ENCODE measurements at places on chromosomes 1 and 21.
A peak's percentile ranks its signal among the peaks of the same experiment; 100 is the strongest.

DNA sequence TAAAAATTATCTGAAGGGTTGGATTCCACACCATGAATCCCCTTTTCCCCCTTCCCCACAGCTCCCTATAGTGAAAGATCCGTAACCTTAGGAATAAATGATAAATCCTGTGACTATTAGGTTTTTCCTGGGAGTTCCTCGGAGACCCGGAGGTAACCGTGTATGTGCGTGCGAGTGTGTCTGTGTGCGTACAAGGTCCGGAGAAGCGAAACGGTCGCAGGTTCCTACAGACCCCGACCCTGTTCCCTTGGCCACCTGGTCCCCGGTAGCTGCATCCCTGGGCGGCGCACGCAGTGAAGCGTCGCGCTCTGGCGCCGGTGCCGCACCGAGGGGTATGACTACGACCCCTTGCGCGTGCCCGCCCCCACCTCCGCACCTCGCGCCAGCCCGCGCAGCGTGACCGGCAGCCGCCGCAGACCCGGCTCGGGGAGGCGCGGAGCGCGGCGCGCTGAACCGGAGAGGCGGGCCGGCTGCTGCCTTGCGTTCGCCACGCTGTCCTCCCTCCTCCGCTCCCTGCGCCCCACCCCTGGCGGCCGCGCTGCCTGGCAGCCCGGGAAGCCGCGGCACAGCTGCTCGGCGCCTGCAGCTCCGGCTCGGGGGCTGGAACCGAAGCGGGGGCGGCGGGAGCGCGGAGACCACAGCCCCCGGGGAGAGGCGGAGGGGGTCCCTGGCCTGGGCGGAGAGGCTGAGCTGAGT lies at the start of gene AK5:
Gene AK5 (plus strand): TSS at position 529 of the 696 bp plus-strand sequence. CDS start 295 bp downstream, outside the sequence.
- peak; percentile 77 for DNase-seq

GRCh38 chr1:150429805-150430204 lies 57.4 kb upstream of the TARS2 start:
- peak; percentile 26 for DNase-seq

GRCh38 chr1:222006715-222007114 lies 264.8 kb upstream of the DUSP10 start:
- no peak for DNase-seq

GRCh38 chr21:28793043-28793442 lies 199.6 kb downstream of the LTN1 start:
- no peak for DNase-seq

- DNase-seq = no peak
These were observed 30.7 kb downstream of the CDCA8 start for GRCh38 chr1:37723072-37723389.

- peak; percentile 29 for DNase-seq
These were observed 134.3 kb upstream of the ZBTB40 start for GRCh38 chr1:22317231-22317919.

GRCh38 chr1:16625497-16626408 lies 12.4 kb upstream of the NBPF1 start:
- DNase-seq = no peak

- no peak for DNase-seq
These were observed 13.5 kb downstream of the GSTM5 start for GRCh38 chr1:109725510-109725909.

DNA sequence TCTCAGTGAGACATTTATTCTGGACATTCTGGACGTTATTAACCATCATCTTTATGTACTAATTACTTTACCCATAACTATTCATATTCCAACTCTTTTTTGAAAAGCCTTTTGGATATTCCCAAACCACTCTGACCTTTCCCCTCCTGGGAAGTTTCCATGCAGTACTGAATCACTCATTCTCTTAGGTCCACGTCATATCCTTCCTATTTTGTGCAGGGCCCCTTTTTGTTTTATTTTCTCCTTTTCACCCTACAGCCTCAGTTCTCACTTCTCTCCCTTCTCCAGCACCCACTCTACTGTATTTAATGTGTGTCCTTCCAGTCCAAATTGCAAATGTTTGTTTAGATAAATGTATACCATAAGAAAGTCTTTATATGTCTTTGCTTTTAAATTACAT lies 16.4 kb upstream of the ATP1A1 start:
- DNase-seq = peak; percentile 66

DNA sequence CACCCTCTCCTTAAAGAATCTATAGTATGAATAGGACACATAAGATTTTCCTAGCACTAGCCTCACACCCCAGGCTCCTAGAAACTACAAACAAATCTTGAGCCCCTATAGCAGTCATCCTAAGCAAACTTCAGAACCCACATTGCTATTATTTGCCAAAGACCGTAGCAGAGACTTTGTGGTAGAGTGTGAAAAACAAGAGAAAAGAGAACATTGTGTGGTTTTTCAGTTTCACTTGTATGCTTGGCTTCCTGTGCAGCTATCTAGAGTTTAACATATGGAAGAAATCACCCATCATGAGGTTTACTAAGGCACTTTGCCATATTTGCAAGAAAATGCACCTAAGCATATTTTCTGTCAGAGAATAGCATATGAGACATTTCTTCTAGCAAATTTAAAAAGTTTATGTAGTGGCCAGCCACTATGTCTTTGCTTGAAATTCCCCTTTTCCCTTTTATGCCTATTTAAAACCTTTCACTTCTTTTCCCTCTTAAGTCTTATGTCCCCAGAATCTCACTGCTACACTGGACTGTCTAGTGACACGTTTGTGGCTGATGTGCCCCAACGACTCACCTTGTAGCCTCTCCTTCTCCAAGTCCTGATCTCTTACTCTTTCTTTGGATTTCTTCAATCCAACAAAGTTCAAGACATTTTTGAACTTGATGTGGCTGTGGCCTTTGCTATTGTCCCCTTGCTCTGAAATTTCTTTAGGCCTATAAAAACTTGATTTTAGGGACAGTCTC lies 25.6 kb downstream of the CCDC190 start:
- DNase-seq = no peak

- DNase-seq = no peak
These were observed 35.8 kb downstream of the LHX4 start for GRCh38 chr1:180265871-180266270.

GRCh38 chr1:155882235-155882634 lies 22.9 kb downstream of the SYT11 start:
- no peak for DNase-seq

DNA sequence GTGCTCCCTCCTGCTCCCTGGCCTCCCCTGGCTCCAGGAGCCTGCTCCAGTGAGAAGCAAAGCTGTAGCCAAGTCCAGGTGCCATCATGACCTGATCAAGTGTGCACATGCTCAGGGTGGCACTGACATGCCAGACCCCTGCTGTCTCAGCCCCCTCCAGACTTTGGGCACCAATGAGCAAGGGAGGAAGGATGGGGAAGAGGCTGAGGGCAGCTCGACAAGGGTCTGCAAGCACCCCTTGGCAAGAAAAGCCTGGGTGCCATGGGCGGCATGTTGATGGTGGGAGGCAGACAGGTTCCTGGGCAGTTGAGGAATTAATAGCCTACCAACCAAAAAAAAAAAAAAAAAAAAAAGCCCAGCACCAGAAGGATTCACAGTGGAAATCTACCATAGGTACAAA lies 942.6 kb upstream of the PRMT6 start:
- no peak for DNase-seq

- no peak for DNase-seq
These were observed 82.5 kb upstream of the EDN2 start for GRCh38 chr1:41566969-41567368.

DNA sequence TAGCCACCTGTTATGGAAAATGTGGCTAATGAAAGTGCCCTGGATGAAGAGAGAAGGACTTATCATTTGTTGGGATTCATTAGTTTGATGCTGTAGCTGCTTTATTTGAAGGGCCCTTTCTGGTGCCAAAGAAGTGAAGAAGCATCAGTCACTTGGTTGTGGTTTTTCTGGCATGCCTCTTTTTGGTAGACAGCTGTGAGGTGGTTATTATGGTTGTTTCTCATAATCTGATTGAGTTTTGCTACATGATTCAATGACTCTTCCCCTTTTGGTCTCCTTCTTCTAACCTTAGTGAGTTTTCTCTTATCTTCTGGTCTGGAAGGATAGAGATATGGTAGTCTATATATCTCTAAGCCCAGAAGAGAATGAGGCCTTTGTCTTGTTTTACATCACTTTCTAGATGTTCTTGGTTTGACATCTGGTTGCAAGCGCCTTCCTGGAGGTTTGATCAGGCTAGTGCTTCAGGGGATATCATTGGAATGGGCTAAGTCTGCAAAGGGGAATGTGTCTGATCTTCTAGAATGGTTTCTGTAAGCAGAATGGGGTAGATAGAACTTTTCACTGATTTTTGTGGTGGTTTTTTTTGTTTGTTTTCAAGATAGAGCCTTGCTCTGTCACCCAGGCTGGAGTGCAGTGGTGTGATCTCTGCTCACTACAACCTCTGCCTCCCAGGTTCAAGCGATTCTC lies 26.0 kb downstream of the ARID1A start:
- DNase-seq = no peak

GRCh38 chr1:190274721-190275120 lies 202.9 kb downstream of the BRINP3 start:
- DNase-seq = no peak

DNA sequence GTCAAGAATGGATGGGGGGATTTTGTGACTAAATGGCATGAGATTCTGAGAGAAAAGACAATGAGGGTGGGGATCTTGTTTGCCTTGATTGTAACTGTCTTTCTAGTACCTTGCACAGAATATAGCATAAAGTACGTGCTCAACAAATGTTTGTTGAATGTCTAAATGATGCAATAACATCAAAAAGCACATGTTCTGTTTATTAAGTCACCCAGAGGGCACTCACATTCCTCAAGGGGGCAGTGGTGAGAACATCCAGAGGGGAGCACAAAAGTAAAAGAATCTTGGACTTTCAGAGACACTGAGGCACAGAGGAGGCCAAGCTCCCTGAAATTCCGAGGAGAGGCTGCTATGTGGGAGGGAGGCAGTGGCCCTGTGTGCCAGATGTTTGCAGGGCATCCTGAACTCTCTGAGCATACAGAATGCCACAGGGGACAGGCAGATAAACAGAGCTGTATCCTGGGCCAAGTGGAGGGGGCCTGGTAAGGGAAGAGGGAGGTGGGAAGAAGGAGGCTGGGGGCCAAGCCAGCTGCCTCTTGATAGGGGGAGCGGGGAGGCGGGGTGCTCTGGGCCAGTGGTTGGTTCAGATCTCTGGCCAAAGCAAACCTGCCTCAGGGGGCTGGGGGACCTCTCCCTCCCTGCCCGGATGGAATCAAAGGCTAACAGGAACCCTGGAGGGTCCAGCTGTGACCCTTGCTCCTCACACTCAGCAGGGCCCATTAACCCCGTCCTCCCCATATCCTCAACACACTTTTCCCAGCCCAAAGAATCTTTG lies 6.5 kb upstream of the ATP1A2 start:
- peak; percentile 78 for DNase-seq

DNA sequence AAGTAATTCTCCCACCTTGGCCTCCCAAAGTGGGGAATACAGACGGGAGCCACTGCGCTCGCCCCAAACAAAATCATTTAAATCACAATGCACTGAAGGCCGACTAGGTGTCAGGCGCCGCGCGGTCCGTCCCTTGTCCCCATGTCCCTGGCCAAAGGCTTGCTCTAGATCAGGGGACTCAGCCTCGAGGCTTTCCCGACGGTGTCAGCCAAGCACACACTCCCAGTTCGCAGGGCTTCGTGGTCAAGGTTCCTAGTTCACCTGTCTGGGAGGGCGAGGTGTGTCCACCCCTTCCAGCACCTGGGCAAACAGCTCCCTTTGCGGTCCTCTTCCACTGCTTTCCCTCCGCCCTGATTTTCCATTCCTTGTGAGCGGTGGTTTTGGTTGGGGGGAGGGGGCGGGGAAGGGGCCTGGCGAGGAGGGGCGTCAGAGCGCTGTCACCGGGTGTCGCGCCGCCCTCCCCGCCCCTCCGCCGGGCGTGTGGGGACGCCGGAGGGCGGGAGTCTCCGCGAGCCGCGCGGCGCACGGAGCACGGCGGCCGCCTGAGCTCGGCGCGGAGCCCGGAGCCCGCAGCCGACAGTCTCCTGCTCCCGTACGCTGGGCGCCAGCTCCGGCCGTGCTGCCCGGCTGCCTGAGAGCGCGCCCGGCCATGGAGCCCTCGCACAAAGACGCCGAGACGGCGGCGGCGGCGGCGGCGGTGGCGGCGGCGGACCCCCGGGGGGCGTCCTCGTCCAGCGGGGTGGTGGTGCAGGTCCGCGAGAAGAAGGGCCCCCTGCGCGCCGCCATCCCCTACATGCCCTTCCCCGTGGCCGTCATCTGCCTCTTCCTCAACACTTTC lies at the start of gene STUM:
Gene STUM (plus strand): TSS at position 509 of the 838 bp plus-strand sequence. CDS start 141 bp downstream, at position 650.
- peak; percentile 54 for DNase-seq

DNA sequence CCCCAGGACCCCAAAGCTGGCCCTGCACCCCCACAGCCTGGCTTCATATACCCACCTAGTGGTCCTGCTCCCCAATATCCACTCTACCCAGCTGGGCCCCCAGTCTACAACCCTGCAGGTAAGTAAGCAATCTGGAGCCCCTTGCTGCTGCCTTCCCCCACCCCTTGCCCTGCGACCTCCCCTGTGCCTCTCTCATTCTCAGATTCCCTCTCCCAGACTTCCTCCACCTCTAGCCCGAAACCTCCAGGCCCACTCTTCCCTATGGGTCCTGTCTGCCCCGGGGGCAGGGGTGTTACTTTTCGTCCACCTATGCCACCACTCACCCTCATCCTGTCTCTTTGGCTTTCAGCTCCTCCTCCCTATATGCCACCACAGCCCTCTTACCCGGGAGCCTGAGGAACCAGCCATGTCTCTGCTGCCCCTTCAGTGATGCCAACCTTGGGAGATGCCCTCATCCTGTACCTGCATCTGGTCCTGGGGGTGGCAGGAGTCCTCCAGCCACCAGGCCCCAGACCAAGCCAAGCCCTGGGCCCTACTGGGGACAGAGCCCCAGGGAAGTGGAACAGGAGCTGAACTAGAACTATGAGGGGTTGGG lies 2.9 kb downstream of the SHISA4 start:
- no peak for DNase-seq

DNA sequence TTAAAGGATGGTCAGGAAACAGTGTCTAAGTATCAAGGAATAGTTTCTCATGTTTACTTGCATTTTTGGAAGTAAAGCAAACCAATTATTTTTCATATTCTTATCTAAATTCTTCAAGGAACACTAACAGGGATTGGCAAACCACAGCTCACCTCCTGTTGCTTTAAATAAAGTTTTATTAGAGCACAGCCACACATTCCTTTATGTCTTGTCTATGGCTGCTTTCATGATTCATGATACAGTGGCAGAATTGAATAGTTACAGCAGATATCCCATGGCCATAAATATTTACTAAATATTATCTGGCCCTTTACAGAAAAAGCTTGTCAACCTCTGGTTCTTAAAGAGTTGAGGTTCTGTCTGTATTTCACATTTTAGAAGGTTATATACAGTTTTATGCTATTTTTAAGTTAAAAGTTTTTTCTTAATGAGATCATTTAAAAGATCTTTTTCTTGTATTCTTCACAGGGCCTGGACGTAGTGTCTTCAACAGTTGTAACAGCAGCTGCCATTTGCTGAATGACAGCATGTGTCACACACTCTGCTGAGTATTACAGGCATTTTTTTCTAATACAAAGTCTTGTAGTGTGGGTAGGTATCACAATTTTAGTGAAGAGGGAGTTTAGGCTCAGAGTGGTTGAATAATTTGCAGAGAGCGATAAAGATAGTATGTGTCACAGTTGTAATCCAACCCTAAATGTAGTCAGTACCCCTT lies 2.6 kb downstream of the ZNF691 start:
- no peak for DNase-seq

DNA sequence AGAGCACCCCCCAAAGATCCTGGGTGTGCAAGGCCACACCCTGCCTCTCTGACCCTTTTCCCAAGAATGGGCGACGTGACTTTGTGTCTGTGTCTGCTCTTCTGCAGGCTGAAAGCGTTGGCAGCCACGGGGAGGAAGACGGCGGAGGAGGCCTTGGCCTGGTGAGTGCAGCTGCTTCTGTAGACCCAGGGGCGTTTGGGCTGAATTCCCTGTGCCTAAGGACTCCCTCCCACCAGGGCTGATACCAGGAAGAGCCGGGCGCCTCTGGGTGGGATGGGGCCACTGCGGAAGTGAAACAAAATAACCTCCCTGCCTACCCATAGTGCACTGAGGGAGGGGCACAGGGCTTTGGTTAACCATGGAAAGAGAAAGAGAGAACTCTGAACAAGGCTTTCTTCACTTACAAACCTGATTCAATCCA lies 2.5 kb downstream of the UBASH3A start:
- peak; percentile 37 for DNase-seq

Measured in suppressor macrophage treated with lipopolysaccharide for 1 hour (primary cell).